ENCODE measurements at places on chromosomes 16 and 17. TPM values are rescaled to one million over a fixed set of nuclear protein-coding genes. Genes with fewer than 3 reads are reported as not detected.
A peak's percentile ranks its signal among the peaks of the same experiment; 100 is the strongest.

DNA sequence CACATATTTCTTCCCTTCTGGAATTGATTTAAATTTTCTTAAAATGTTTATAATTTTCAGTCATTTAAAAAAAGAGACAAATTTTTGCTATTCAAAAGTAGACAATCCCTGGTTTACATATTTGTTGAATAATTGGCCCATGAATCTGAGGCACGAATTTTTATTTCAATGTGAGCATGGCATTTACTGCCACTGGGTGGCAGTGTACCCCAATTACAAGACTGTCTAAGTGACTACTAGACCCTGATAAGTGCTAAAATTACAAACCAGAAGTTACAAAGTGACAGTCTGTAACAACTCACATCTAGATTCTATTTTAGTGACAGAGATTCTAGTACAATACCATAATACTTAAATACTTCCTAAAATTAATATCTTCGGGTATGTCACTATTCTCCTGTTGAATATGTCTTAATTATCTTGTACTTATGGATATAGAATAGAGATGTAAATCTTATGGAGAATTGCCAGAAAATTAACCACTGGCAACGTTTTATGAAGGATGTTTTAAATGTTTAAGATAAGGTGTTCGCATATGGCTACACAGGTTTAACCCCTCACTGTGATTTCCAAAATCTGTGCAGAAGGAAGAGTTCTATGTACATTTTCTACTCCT is 235.8 kb downstream of the MAP2K4 start:
- no peak overlapping the region for H3K4me3 ChIP-seq
- no peaks in the 10 kb centered on the region for H3K27me3 ChIP-seq
- DNase-seq = peak; percentile 8
- no peaks in the 10 kb centered on the region for H3K36me3 ChIP-seq
- no peaks in the 10 kb centered on the region for H3K4me1 ChIP-seq

DNA sequence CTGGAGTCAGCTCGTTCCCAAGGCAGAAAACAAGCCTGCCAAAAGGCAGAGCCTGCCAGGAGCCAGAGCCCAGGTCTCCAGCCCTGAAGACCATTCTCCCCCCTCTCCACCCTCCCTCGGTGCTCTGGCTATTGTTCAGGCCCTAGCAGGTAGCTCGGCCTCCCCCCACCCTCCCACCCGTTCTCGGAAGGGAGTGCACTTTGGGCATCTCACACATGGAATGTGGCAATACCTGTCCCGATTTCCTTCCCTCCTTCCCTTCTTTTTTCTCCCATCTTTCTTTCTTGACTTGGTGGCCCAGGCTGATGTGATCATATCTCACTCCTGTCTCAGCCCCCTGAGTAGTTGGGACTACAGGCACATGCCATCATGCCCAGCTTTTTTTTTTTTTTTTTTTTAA is 12.4 kb downstream of the CNGB1 start:
- no peak overlapping the region for H3K4me3 ChIP-seq
- no peak for DNase-seq
- no peaks in the 10 kb centered on the region for H3K27me3 ChIP-seq
- no peaks in the 10 kb centered on the region for H3K4me1 ChIP-seq

DNA sequence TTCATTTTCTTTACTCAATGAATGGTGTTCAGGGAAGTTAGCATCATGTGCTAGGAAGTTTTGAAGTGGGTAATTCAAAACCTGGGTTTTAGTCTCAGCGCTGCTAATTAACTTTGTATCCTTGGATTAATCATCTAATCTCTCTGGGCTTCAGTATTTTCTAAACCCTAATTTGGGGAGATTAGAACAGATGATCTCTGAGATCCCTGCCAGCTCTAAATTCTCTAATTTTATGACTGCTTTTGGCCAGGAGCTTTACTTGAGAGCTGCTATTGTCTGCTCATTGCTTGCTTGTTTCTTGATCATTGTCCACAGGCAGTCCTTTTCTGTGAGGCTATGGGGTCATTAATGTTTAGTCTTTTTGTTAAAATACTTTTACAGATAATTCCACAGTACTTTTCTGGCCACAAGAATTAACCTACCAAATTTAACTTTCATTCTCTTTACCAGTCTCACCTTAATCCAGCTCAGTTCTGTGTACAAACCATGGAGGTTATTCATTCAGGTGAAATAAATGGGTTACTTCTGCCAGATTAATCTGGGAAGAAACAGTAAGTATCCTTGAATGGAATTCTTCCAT is 28.4 kb upstream of the VWA3A start:
- H3K4me3 ChIP-seq = no peak overlapping the region
- peaks cover 24% of the 10 kb centered on the region for H3K36me3 ChIP-seq
- H3K27me3 ChIP-seq = no peaks in the 10 kb centered on the region
- H3K27ac ChIP-seq = no peak overlapping the region
- H3K4me1 ChIP-seq = no peaks in the 10 kb centered on the region

DNA sequence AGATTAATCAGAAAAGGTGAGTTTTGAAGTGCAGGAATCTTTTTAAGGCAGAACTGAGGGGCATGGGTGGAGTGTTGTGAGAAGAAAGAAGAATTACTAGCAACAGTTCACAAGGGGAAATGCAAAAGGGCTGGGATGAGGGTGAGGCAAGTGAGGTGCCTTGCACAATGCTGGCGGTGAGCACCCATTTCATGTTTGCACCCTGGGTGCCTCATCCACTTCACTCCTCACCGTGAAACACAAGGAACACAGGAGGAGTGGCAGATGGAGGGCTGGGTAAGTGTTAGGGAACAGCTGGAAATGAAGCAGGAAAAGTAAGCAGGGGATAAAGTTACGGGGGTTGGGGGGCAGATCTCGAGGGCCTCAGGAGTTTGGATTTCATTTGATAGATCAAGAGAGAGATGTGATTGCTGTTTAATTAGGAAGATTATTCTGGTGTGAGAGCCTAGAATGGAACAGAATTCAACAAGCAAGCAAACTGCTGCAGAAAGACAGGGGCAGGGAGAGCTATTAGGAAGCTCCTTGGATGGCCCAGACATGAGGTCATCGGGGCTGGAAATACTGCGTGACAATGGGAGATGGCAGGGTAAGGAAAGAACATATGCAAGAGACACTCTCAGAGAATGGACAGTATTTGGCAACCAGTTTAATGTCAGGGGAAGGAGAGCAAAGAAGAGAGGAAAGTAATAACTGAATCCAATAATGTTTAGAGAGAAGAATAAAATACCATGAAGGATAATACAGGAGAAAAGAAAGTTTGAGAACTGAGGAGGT is 8.3 kb upstream of the HEATR6 start:
- H3K4me1 ChIP-seq = no peaks in the 10 kb centered on the region
- H3K27me3 ChIP-seq = peaks cover 17% of the 10 kb centered on the region
- H3K27ac ChIP-seq = no peak overlapping the region
- no peak for DNase-seq

Gene IRX5
- total RNA-seq = 0.17 TPM

GRCh38 chr16:50684823-50685461 is 3.8 kb upstream of the SNX20 start:
- H3K36me3 ChIP-seq = peaks cover 12% of the 10 kb centered on the region
- H3K4me3 ChIP-seq = peak overlapping the region; percentile 36
- H3K4me1 ChIP-seq = peaks cover 63% of the 10 kb centered on the region
- H3K27me3 ChIP-seq = no peaks in the 10 kb centered on the region
- DNase-seq = peak; percentile 38
- H3K27ac ChIP-seq = peak overlapping the region; percentile 87

DNA sequence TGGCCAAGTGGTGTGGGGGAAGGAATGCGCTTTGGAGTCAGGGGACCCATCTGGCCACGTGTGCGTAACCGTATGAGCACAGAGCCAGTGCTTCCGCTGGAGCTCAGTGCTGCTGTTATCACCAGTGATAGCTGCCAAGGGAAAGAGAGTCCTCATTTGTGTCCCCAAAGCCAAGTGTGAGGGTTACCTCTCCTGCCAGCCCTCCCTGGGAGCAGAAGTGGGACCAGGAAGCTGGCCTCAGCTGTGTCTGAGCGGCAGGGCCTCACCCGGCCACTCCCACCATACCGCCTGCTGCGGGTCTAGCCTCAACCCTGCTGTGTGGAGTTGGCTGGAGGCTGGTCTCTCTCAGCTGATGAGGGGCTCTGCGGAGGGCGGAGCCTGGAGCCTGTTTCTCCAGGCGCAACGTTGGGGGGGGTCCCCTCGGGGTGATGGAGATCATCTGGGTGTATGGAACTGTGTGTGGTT is 44.5 kb downstream of the MEAK7 start:
- H3K36me3 ChIP-seq = no peaks in the 10 kb centered on the region
- DNase-seq = no peak
- no peaks in the 10 kb centered on the region for H3K27me3 ChIP-seq
- H3K4me1 ChIP-seq = peaks cover 2% of the 10 kb centered on the region
- H3K27ac ChIP-seq = no peak overlapping the region

Gene NPIPA3
- 3.1 TPM for total RNA-seq

- H3K27ac ChIP-seq = no peak overlapping the region
- no peak for DNase-seq
- H3K27me3 ChIP-seq = peaks cover 15% of the 10 kb centered on the region
- no peak overlapping the region for H3K4me3 ChIP-seq
Observed at GRCh38 chr17:69333561-69333960, 6.6 kb upstream of the ABCA5 start.

GRCh38 chr17:61076621-61077031 is 323.0 kb upstream of the TBX2 start:
- H3K4me3 ChIP-seq = no peak overlapping the region
- no peak overlapping the region for H3K27ac ChIP-seq
- DNase-seq = no peak
- no peaks in the 10 kb centered on the region for H3K4me1 ChIP-seq

GRCh38 chr17:49456183-49456965 is 38.7 kb upstream of the NGFR start:
- H3K4me1 ChIP-seq = peaks cover 13% of the 10 kb centered on the region
- no peaks in the 10 kb centered on the region for H3K36me3 ChIP-seq
- no peak for DNase-seq
- no peak overlapping the region for H3K27ac ChIP-seq
- H3K4me3 ChIP-seq = no peak overlapping the region
- peaks cover 47% of the 10 kb centered on the region for H3K27me3 ChIP-seq

- H3K27ac ChIP-seq = no peak overlapping the region
- H3K36me3 ChIP-seq = no peaks in the 10 kb centered on the region
- H3K4me3 ChIP-seq = no peak overlapping the region
- peaks cover 8% of the 10 kb centered on the region for H3K4me1 ChIP-seq
- no peak for DNase-seq
Observed at GRCh38 chr16:86512860-86513470, 2.6 kb downstream of the FOXF1 start.

Gene ZCCHC14
- total RNA-seq = 7.9 TPM

Gene FAM83G
- 9.1 TPM for total RNA-seq

Gene KCNJ2
- total RNA-seq = not detected

- H3K27me3 ChIP-seq = no peaks in the 10 kb centered on the region
- no peak for DNase-seq
- peak overlapping the region; percentile 84 for H3K4me3 ChIP-seq
Observed at GRCh38 chr16:2904922-2905240, 6.8 kb upstream of the FLYWCH1 start.

Gene MMP25
- total RNA-seq = 19.8 TPM

DNA sequence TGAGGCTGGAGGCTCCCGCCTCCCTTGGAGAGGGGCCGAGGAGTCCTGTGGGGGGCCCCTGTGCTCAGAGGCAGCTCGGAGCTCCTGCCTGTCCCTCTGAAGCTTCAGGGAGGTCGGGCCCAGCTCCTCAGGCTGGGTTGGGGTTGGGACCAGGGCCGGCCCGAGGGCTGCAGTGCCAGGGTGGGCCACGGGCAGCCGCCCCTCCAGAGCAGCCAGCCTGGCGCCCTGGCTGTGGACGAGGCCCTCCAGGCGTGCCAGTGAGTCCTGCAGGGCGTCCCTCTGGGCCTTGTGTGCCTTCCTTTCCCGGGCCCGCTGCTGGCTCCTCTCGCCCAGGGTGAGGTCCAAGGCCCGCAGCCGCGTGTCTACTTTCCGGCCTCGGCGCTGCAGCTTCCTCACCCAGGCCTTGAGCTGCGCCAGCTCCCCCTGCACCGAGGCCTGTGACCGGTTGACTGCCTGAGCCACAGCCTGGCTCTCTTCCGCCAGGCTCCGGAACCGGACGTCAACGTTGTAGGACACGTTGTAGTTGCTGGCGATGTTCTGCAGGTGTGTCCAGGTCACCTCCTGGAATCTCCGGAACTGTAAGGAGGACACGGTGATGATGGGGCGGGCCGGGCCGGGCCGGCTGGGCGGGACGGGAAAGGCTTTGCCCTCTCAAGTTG is 1.2 kb downstream of the PTX4 start:
- no peaks in the 10 kb centered on the region for H3K27me3 ChIP-seq
- DNase-seq = no peak
- H3K4me3 ChIP-seq = no peak overlapping the region
- no peak overlapping the region for H3K27ac ChIP-seq

- peak overlapping the region; percentile 99 for H3K27ac ChIP-seq
- no peaks in the 10 kb centered on the region for H3K27me3 ChIP-seq
- peaks cover 23% of the 10 kb centered on the region for H3K36me3 ChIP-seq
- H3K4me3 ChIP-seq = peak overlapping the region; percentile 95
- H3K4me1 ChIP-seq = peaks cover 28% of the 10 kb centered on the region
Observed at GRCh38 chr17:67717192-67717623, 528 bp upstream of the NOL11 start.

- H3K4me3 ChIP-seq = peak overlapping the region; percentile 81
- peaks cover 35% of the 10 kb centered on the region for H3K4me1 ChIP-seq
- DNase-seq = no peak
- H3K27ac ChIP-seq = peak overlapping the region; percentile 96
- H3K27me3 ChIP-seq = no peaks in the 10 kb centered on the region
Observed at GRCh38 chr17:35313875-35314409, 59.5 kb downstream of the SLFN11 start.

Gene MYH8
- total RNA-seq = not detected

Gene SLC5A11
- not detected for total RNA-seq

Gene CETP
- total RNA-seq = not detected

- no peak overlapping the region for H3K4me3 ChIP-seq
- peaks cover 31% of the 10 kb centered on the region for H3K36me3 ChIP-seq
- DNase-seq = peak; percentile 60
- peak overlapping the region; percentile 80 for H3K27ac ChIP-seq
Observed at GRCh38 chr16:11325404-11326083, 19.7 kb upstream of the RMI2 start.

Gene NLRP1
- total RNA-seq = 82.5 TPM

DNA sequence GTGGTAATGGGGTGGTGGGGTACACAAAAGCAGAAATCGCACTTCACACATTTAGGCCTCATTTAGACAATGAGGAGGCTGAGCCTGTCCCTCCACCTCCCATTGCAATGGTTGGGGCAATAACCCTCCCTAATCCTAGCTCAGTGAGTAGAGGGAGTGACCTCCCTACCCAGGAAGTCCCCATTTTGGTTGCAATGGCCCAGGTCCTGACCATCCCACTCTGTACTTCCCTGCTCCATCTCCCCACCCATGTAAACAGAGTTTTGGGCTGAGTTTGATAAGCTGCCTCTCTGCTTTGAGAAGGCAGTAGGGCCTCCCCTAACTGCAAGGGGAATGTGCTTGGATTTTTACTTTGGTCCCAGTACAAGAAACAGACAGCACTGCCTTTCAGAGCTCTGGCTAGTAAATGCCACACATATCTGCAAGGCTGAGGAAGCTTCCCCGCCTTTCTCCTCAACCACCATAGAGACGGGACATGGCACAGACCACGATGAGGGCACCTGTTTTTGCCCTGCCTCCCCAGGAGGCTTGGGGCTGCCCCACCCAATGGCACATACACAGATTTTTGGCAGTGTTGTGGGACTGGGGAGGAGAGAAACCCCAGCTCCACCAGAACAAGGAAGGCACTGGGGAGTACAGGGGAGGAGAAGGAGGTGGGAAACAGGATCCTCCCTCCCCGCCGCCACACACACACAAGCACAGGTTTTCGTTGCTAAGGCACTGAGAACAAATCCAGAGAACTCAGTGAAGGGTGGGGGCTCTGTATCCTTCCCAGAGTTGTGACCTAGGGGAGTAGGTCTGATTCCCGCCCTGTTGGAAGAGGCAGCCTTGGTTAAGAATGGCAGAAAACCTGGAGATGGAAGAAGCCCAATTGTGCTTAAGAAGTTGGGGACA is 7.3 kb downstream of the VAT1 start:
- DNase-seq = no peak
- H3K27me3 ChIP-seq = no peaks in the 10 kb centered on the region
- H3K36me3 ChIP-seq = peaks cover 28% of the 10 kb centered on the region
- no peak overlapping the region for H3K4me3 ChIP-seq
- peaks cover 42% of the 10 kb centered on the region for H3K4me1 ChIP-seq

Measured in activated CD4-positive, alpha-beta T cell treated with anti-CD3 and anti-CD28 coated beads, Interleukin-2, amount 10 ng/mL, durations not matched to agents 7 days and 5 days (primary cell).